ELF-1 (cell line): ENCODE measurements at places on chromosomes 1 and 21.

GRCh38 chr1:7279769-7280168 lies 491.3 kb upstream of the VAMP3 start:
- DNase-seq = no peak

DNA sequence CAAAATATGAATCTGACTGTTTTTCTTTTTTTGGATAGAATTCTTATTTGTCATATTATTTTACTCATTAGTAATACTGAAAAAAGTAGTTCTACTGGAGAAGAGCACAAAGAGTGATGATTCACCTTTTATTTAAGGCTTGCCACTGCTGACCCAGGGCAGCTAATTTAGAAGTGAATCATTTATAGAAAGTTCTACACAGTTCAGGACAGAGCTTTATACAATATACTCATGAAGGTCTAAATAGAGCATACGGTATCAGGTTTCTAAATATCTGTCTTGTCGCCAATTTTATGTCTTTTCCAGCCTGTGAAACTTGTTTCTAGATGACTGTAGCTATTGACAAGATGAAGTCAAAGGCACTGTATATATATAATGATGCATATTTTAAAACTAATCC lies 25.0 kb downstream of the GIPC2 start:
- no peak for DNase-seq

- DNase-seq = no peak
Observed at GRCh38 chr1:243301059-243301458, 45.2 kb downstream of the SDCCAG8 start.

GRCh38 chr1:227885648-227886502 lies 61.9 kb downstream of the WNT9A start:
- peak; percentile 40 for DNase-seq

- no peak for DNase-seq
Observed at GRCh38 chr1:59292562-59292961, 4.3 kb upstream of the FGGY start.

DNA sequence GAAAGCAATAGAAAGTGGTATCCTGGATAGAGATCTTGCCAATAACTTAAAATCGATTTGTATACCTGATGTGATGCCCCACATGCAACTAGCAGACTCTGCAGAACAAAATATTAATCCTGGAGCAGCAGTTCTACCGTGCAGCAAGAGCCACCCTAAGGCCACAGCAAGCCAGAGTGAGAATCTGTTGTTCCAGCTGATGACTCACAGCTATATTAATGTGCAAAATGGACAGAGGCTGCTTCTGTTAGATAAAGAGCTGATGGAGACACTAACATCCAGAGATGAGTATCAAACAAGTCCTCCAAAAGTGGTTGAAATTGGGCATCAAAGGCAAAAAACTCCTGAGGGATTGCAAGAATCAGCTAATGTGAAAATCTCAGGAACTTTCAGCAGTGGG lies 127.8 kb downstream of the MACF1 start:
- no peak for DNase-seq

DNA sequence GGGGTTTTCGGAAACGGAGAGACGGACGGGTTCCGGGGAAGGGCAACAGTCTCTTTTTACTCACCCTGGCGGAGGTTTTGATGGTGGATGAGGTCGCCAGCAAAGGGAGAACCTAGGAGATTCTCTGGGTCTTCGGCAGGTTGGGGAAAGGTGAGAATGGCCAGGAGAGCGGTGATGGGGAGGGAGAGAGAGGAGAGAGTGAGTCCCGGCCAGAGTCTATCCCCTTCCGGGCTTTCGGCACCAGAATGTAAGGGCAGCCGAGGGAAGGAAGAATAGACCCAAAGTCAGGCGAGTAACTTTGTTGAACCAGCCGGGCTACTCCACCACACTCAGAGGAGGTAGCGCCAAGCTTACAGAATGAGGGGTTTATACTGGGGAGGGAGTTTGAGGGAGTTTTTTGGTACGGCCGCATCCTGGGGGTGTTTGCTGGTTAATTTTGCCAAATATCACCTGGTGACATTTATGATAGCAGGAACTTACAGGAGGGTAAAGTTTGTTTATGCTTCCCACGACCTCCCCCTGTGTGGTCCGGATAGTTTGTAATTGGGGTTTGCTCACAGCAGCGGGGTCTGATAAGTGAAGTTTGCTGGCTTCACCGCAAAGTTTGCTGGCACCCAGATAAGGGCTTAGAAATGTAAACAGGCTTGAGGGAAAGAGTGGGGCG lies 141.1 kb upstream of the ETV3 start:
- no peak for DNase-seq

GRCh38 chr1:185562461-185563359 lies 171.5 kb upstream of the HMCN1 start:
- no peak for DNase-seq

GRCh38 chr1:223022641-223023473 lies 120.2 kb downstream of the TLR5 start:
- peak; percentile 96 for DNase-seq

- DNase-seq = no peak
Observed at GRCh38 chr1:231201979-231202633, 38.9 kb upstream of the GNPAT start.

GRCh38 chr1:107535091-107535490 lies 394.3 kb downstream of the NTNG1 start:
- DNase-seq = no peak

- no peak for DNase-seq
Observed at GRCh38 chr1:68959461-68960030, 462.7 kb upstream of the DEPDC1 start.

DNA sequence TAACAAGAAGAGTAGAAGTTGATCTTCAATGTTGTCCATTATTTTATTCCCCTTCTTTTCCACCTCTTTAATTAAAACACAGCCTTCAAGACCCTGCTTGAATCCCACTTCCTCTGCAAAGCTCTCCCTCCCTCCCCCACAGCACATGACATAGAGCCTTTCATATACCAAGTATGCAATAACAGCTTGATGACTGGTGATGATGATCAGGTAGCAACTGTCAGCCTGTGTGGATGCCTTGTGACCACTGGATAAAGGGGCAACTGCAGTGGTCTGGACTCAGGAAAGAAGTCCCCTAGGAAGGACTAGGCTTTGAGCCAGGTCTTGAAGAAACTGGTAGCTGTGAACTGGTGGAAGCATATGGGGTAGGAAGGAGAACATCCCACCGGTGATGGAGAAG lies 53.8 kb upstream of the PRDX6 start:
- no peak for DNase-seq

DNA sequence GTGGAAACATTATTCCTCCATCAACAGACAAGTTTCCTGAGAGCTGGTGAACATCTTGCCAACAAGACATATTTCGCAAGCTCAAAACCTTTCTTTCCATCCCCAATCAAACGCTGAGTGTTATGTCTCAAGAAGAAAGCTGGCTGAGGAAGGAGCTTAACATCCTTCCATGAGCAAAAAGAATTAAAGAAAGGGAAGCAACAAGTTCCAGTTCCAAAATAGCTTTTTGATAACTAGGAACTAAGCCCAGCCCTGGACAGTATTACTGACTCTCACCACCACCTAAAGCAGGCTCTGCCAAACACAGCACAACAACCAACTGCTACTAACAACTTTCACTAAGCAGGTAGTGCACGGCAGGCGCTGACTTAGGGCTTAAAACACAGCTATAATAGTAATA lies 50.2 kb downstream of the CAPZB start:
- no peak for DNase-seq

- no peak for DNase-seq
Observed at GRCh38 chr1:237282208-237282783, 240.3 kb downstream of the RYR2 start.

- no peak for DNase-seq
Observed at GRCh38 chr1:54566438-54567141, 18.6 kb downstream of the ACOT11 start.

DNA sequence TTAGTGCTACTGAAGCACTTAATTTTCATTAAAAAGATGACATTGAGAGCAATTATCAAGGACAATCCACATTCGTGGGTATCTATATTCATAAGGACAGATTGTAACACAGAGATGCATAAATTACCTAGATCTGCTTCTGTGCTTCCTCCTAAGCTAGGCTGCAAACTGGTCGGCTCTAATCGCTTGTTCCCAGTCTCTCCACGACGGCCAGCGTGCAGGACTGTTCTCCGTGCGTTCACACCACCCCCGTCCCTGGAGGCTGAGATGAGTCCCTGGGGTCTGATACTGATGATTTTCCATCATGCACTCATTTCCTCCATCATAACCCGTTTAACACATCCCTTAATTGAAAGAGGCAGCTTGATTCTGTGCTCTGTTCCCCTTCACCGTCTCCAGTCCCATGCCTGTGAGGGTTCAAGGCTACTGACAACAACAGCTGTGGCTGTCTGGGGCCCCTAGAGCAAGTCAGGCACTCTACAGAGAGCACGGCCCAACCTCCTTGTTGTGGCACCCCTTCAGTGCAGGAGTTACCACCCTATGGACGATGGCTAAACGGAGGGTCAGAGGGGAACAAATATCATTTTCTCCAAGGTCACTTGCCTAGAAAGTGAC lies 469.6 kb downstream of the NPHP4 start:
- no peak for DNase-seq

- DNase-seq = no peak
Observed at GRCh38 chr1:224540535-224540934, 75.6 kb upstream of the CNIH3 start.

DNA sequence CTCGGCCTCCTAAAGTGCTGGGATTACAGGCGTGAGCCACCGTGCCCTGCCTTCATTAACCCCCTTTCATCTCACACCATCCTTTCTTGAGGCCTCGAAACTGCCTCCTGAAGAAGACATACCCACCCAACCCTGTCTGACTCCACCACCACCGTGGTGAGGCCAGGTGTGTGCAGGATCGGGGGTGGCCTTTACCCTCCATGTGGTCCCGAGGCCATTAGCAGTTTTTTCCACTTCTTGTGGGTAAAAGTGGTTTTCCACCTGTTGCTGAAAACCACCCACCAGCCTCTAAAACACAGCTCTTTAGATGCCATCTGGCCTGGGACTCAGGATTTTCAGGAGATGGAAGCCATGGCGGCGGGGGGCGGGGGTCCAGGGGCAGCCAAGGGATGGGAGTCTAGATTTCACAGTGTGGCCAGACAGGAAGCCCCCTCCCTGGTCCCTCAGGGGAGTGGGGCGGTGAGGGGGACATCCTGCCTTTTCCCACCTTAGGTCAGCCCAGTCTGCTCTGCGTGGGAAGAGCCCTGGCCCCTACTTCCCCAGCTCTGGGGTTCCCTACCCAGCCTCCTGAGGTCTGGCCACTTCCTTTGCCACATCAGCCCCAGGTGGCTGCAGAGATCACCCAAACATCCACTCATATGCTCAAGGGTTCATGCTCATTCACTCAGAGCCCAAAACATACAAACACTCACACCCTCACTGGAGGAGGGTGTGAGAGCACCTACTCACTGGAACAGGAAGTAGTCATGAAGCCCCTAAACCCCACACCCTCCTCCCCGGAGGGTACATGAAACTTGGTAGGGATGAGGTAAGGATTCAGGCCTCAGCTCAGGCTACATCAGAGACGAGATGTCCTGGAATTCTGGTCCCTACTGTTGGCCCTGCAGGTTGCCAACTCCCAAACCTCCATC lies 2.3 kb downstream of the FGR start:
- DNase-seq = no peak

DNA sequence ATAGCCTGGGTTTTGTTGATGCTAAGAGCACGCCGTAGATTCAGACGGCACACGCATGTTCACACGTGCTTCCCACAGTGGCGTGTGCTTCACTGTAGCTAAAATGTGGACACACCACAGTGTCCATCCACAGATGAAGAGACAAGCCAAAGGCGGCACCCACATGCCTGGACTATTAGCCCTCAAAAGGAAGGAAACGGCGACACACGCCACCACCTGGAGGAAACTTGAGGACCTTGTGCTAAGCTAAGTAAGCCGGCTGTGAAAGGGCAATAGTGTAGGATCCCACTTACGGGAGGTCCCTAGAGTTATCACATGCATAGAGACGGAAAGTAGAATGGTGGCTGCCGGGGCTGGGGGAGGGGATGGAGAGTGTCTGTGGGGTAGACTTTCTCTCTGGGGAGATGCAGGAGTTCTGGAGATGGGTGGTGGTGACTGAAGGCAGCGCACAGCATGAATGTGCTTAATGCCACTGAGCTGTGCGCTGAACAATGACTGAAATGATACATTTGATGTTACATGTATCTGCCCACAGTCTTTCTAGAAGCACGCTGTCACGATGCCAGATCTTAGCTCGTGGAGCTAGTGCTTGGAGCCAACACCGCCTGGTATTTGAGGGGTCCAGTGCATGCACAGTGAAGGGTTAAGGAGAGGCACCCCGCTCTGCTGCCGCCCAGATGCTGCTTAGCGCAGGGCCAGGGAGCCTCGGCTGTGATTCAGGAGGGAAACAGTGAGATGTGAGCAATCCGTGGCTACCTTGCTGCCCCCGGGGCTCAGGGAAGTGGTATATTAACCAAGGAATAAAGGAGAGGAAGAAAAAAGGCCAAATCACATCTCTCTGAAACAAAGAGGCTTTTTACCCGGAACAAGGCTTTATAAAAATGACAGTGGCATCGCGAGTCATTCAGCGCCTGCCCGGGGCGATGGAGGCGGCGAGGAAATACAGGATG lies 103.7 kb downstream of the PRDM16 start:
- no peak for DNase-seq

- DNase-seq = no peak
Observed at GRCh38 chr21:46060596-46061061, 37.3 kb upstream of the COL6A2 start.

DNA sequence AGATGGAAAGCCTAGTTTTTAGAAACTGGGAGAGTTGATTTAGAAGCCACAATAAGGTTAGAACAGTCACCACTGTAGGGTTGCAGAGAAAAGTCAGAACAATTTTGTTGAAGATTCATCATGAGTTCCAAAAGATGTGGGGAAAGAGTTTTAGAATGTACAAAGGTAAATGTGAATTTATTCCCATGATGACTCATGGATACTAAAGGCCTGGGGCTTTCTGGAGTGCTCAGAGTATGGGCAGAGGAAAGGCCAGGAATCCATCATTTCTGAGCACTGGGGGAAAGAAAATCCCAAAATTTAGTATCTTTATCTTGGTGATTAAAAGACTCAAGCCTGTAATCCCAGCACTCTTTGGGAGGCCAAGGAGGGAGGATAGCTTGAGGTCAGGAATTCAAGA lies 17.8 kb downstream of the YBX1 start:
- no peak for DNase-seq

DNA sequence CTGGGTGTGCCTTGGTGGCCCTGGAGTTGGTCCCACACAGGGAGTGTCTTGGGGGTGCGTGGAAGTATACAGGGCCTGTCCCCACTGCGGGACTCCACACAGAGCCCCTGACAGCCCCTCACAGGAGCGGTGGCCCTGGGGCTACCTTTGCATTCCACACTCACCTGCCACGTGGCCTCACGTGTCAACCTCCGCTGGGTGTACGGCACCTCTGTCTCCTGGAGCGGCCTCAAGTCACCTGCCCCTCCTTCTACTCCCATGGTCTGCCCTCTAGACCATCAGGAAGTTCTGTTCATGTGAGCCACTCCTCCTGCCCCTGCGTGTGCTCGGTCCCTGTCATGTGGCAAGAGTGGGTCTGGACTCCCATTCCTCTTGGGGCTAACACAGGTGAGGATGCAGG lies 58.6 kb downstream of the FAAP20 start:
- DNase-seq = peak; percentile 47

DNA sequence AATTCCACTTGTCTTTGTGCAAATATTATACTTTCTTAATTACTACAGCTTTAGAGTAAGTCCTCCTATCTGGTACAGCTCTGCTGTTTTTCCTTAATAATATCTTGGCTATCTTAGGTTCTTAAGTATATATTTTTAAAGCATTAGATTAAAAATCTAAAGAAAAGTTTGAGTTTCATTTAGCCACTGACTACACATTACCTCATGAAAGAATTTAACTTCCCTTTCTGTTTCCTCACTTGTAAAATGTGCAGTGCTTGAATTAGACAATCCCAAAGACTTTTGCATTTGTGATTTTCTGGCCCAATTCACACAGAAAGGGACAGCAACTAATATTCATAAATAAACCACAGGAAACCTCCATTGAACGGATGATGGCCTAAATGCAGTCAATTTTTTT lies 126.4 kb upstream of the SAMSN1 start:
- DNase-seq = no peak
